ENCODE measurements at places on chromosomes 3 and 15.

DNA sequence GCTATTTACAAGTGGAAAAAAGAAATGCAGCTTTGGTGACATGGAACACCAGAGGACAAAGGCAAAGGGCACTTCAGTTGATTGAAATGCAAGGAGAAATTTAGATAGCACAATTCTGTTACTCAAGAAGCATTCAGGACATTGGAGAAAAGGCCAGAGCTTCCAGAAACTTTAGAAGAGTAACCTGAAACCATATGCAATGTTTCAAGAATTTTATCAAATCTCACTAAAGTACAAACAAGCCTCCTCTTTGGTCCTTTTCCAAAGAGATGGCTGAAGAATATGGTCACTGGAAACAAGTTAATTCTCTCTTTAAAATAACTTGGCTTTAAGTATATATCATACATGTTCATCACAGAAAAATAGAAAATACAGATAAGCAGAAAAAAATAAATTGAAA lies 14.6 kb upstream of the LMOD3 start:
- DNase-seq: no peak

DNA sequence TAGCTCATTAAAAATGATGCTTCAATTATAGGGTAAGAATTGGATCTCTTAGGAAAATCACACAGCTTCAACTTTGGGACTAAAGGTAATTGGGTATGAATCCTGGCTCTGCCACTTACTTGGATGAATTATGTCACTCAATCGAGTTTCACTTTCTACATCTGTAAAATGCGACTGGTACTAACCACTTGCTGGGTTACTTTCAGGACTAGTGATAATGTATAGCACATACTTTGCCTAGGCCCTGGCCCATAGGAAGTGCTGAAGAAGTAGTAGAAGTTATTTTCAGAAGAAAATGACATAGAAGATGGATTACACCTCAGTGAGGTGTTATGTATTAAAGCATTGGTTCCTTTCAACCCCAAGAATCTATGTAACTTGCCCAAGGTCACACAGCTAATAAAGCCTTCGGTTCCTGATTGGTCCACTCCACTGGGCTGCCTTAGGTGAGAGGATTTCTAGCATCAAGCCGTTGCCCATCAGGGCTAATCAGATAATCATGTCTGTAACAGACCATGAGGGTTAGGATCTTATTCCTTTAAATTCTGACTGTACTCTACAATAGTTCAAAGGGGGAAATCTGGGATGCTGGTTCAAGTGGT lies 29.4 kb upstream of the AP4E1 start:
- DNase-seq: no peak

DNA sequence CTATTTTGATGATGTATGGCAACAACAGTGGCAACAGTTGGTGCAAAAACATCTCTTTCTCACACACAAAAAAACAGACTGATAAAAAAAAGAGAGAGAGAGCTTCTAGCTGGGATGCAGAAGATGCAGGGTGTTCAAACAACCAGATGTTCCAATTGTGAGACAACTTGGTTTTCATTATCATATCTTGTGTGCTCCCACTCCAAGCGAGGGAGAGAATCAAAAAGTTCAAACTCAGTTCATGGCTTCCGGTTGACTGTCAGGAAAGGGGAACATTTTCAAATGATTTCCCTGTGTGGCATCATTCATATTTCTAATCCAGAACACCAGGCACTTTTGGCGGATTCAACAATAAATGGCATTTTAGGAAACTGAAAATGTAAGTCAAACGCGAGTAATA lies 72.1 kb downstream of the RSL24D1 start:
- no peak for DNase-seq

DNA sequence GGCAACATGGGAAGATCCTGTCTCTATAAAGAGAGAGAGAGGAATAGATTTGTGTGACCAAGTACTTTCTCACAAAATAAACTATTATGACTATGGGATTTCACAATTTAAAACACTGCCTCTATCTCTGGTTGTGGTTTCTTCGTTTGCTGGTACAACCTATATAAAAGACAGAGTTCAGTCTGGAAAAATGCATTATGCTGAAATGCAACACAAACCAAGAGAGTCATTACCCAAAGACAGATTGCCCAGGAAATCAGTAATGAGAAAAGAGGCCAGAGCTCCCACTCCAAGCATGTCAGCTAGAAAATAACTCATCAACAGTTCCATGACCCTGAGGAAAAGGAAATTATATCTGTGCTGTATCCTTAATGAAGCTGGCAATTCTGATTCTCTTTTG lies 23.2 kb downstream of the GPR176 start:
- no peak for DNase-seq

- DNase-seq: no peak
These were observed 31.8 kb upstream of the CTSH start for GRCh38 chr15:78976691-78977090.
